CD14-positive monocyte (primary cell): ENCODE measurements at places on chromosomes 5 and 9. TPM values are rescaled to one million over a fixed set of nuclear protein-coding genes. Genes with fewer than 3 reads are reported as not detected.

DNA sequence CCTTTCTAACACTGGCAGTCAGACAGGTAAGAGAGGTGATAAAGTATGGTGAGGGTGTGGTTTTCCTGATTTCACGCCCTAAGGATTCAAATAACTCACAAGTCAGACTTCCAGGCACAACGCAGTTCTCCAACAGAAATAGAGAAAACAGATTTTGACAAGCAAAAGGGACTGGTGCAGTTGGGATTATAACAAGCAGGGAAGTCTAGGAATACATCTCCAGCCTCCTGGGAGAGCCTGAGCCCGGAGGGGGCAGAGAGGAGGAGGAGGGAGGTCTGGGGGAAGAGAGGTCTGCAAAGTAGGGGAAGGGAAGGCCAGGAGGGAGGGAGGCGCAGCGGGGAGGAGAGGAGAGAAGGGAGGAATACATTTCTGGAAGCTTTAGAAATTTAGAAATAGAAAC is 1.6 kb downstream of the CMBL start:
- DNase-seq: no peak
- peaks cover 3% of the 10 kb centered on the region for H3K27me3 ChIP-seq
- H3K4me1 ChIP-seq: no peaks in the 10 kb centered on the region
- no peak overlapping the region for H3K27ac ChIP-seq
- no peaks in the 10 kb centered on the region for H3K36me3 ChIP-seq

DNA sequence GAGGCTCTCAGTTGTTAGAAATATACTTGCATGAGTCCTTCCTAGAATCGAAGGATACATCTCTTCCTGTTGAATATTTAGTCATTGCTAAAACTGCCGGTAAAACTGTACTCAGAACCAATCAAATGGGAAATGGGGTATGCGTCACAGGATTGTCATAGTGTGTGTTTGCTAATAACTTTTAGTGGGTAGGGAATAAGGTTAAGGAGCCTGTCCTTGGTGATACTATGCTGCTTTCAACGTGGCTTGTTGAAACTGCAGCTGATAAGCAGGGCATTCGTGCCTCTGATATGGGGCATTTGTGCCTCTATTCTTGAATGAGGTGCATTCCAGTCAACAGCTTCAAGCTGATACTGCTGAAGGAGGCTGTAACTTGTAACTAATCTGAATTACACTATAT is 26.6 kb downstream of the HABP4 start:
- H3K4me3 ChIP-seq: no peak overlapping the region
- no peak overlapping the region for H3K27ac ChIP-seq
- no peaks in the 10 kb centered on the region for H3K27me3 ChIP-seq
- no peaks in the 10 kb centered on the region for H3K36me3 ChIP-seq

GRCh38 chr5:169657127-169657526 is 20.1 kb downstream of the DOCK2 start:
- H3K36me3 ChIP-seq: peaks cover 89% of the 10 kb centered on the region
- H3K4me1 ChIP-seq: peaks cover 41% of the 10 kb centered on the region
- no peak overlapping the region for H3K4me3 ChIP-seq
- DNase-seq: no peak
- peak overlapping the region; percentile 93 for H3K27ac ChIP-seq

DNA sequence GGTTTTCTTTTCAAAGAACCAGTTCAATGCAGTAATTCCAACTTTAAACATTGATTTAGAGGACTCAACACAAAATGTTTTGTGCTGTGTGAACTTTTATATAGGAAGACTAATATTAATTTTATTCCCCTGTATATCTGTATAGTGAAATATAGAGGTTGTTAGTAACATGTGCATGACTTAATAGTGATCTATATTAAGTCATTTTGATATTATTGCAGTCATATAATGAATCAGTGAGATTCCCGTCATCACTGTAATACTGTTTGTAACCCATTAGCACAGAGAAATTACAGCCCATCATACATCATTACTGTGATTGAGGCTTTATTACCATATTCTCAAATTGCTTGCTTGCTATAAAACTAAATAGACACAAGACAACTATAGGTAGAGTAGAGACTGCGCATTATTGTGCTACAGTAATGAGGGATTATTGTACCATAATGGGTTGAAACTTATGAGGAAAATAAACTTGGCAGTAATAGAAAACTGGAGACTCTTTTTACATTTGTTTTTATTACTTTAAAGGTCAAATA is 170.7 kb downstream of the RANBP17 start:
- no peaks in the 10 kb centered on the region for H3K4me1 ChIP-seq
- H3K4me3 ChIP-seq: no peak overlapping the region
- no peaks in the 10 kb centered on the region for H3K36me3 ChIP-seq
- no peak overlapping the region for H3K27ac ChIP-seq
- no peaks in the 10 kb centered on the region for H3K27me3 ChIP-seq
- no peak for DNase-seq

DNA sequence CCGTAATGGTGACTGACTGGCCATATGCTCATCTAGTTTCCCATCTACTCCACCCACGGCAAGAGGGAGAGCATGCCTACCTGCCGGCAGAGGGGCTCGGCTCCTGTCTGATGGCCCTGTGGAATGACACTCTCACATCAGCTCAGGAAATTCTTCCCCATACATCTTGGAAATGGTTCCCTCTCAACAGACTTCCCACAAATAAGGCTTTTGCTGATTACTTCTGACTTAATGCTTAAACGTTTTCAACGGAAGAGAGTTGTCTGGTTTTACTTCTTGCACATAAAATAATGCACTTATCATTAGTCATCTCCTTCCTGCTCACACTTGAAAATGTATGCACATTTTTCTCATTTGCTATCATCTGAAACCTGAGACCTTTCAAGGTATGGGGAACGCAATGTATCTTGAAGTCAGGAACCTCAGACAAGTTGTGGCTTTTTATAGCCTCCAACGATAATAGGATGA is 129.5 kb downstream of the TTLL11 start:
- H3K4me3 ChIP-seq: no peak overlapping the region
- DNase-seq: no peak
- no peaks in the 10 kb centered on the region for H3K36me3 ChIP-seq

GRCh38 chr9:114732823-114733222 is 50.8 kb upstream of the TEX48 start:
- H3K36me3 ChIP-seq: no peaks in the 10 kb centered on the region
- H3K4me3 ChIP-seq: no peak overlapping the region
- peaks cover 5% of the 10 kb centered on the region for H3K4me1 ChIP-seq
- H3K27me3 ChIP-seq: no peaks in the 10 kb centered on the region
- no peak for DNase-seq

DNA sequence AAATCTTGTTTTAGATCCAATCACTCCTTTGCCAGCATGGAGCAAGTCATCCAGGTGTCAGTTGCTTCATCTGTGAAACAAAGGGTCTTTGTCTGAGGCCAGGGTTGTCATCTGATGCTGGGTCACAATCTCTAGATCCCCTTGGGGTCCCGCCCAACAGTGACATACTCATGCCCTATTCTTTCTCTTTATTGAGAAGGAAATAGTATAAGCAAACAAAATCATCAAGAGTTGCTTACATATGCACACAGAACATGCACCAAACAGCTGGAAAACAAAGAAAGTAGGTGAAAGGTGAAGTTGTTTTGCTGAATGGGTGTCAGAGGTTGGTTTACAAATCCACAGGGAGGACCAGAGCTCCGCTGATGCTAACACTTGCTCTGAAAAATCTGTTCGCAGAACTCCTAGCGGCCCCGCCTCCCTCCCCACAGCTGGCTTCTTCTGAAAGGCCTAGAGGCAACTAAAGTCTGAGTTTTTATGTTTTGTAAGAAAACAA is 106.1 kb upstream of the SLC44A1 start:
- no peaks in the 10 kb centered on the region for H3K36me3 ChIP-seq
- peaks cover 30% of the 10 kb centered on the region for H3K4me1 ChIP-seq
- H3K27me3 ChIP-seq: no peaks in the 10 kb centered on the region
- no peak for DNase-seq

- peaks cover 14% of the 10 kb centered on the region for H3K4me1 ChIP-seq
- H3K27ac ChIP-seq: no peak overlapping the region
- peaks cover 36% of the 10 kb centered on the region for H3K27me3 ChIP-seq
- H3K4me3 ChIP-seq: peak overlapping the region; percentile 49
- H3K36me3 ChIP-seq: no peaks in the 10 kb centered on the region
These were observed 269.1 kb downstream of the FANCC start for GRCh38 chr9:95048225-95049087.

DNA sequence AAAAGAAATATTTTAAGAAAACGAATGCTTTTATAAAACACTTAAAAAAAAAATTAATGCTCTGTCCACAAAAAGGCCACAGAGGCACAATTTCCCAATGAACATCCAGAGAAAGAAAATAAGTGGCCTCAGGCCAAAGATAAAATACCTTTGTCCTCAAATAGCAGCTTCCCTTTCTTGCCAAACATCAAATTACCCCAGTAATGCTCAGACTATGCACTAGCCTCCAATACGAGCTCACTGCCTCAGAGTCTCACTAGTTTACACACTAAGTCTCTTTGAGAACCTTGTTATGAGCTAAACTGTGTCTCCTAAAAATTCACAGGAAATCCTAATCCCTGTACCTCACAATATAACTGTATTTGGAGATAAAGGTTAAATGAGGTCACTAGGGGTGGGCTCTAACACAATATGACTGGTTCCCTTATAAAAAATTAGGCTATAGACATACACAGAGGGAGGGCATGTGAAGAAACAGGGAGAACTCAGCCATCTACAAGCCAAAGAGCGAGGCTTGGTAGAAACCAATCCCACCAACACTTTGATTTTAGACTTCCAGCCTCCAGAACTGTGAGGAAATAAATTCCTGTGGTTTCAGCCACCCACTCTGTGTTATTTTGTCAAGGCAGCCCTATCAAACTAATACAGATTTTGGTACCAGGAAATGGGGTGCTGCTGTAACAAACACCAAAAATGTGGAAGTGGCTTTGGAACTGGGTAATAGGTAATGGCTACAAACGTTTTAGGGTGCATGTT is 4.4 kb downstream of the MPDZ start:
- DNase-seq: no peak
- no peaks in the 10 kb centered on the region for H3K4me1 ChIP-seq
- no peak overlapping the region for H3K27ac ChIP-seq

GRCh38 chr9:21995006-21995665 is 545 bp downstream of the CDKN2B-AS1 start:
- peak overlapping the region; percentile 56 for H3K4me3 ChIP-seq
- peak; percentile 93 for DNase-seq
- H3K4me1 ChIP-seq: peaks cover 20% of the 10 kb centered on the region
- no peaks in the 10 kb centered on the region for H3K36me3 ChIP-seq
- H3K27me3 ChIP-seq: peaks cover 78% of the 10 kb centered on the region

GRCh38 chr5:76813982-76814562 is 4.8 kb upstream of the F2RL1 start:
- DNase-seq: no peak
- H3K4me1 ChIP-seq: peaks cover 7% of the 10 kb centered on the region
- no peak overlapping the region for H3K4me3 ChIP-seq
- H3K36me3 ChIP-seq: no peaks in the 10 kb centered on the region

DNA sequence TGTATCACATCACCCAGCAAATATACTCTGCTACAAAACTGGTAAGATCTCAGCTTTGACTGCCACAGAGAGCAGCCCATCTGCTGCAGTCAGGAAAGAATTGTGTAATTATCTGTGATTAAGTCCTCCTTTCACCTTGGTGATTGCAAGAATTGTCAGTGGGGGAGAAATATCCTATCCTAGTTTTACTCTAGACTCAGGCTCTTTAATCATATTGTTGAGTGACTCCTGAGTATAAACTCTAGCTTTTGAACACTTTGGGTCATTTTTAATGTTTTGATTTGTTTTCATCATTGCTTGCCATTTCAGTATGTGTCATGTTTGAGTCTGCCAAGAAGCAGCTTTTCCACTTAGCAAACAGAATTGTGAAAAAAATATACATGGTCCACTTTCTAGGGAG is 32.1 kb downstream of the VCAN start:
- peaks cover 100% of the 10 kb centered on the region for H3K36me3 ChIP-seq
- no peaks in the 10 kb centered on the region for H3K27me3 ChIP-seq
- no peak overlapping the region for H3K4me3 ChIP-seq
- no peaks in the 10 kb centered on the region for H3K4me1 ChIP-seq
- no peak for DNase-seq
- peak overlapping the region; percentile 32 for H3K27ac ChIP-seq

DNA sequence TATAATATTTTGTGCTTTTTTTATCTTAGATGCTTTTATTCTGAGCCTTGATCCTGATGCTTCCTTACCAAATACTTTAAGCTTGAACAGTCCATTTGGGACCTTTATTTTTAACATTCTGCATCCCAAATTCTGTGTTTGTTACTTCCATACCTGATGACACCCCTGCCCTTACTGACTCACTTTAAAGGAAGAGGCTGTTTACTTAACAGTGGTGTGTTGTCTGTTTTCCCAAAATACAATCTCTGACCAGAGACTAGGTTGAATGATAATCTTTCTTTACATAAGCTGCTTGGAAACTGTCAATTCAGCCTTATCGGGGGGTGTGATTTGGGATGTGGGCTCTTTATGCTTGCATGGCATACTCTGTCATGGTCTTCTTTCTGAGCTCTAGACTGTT is 71.1 kb downstream of the SNX24 start:
- DNase-seq: no peak
- H3K36me3 ChIP-seq: no peaks in the 10 kb centered on the region
- H3K27me3 ChIP-seq: no peaks in the 10 kb centered on the region
- H3K4me3 ChIP-seq: no peak overlapping the region
- H3K4me1 ChIP-seq: no peaks in the 10 kb centered on the region

- DNase-seq: no peak
- peaks cover 5% of the 10 kb centered on the region for H3K4me1 ChIP-seq
- no peak overlapping the region for H3K4me3 ChIP-seq
- H3K27ac ChIP-seq: no peak overlapping the region
These were observed 284.7 kb downstream of the FANCC start for GRCh38 chr9:95032580-95033341.

CXCL14 gene
- 0.12 TPM for polyA plus RNA-seq

FAM78A gene
- polyA plus RNA-seq: 6.4 TPM

SMIM33 gene
- polyA plus RNA-seq: not detected

NUTM2F gene
- not detected for polyA plus RNA-seq

SLC23A1 gene
- polyA plus RNA-seq: not detected

RLN2 gene
- polyA plus RNA-seq: not detected
